NCI-H460 (cell line): ENCODE measurements at places on chromosomes 12 and 14. TPM values are rescaled to one million over a fixed set of nuclear protein-coding genes. Genes with fewer than 3 reads are reported as not detected.
A peak's percentile ranks its signal among the peaks of the same experiment; 100 is the strongest.

Gene MYF5
- not detected in 2 replicates for total RNA-seq

DNA sequence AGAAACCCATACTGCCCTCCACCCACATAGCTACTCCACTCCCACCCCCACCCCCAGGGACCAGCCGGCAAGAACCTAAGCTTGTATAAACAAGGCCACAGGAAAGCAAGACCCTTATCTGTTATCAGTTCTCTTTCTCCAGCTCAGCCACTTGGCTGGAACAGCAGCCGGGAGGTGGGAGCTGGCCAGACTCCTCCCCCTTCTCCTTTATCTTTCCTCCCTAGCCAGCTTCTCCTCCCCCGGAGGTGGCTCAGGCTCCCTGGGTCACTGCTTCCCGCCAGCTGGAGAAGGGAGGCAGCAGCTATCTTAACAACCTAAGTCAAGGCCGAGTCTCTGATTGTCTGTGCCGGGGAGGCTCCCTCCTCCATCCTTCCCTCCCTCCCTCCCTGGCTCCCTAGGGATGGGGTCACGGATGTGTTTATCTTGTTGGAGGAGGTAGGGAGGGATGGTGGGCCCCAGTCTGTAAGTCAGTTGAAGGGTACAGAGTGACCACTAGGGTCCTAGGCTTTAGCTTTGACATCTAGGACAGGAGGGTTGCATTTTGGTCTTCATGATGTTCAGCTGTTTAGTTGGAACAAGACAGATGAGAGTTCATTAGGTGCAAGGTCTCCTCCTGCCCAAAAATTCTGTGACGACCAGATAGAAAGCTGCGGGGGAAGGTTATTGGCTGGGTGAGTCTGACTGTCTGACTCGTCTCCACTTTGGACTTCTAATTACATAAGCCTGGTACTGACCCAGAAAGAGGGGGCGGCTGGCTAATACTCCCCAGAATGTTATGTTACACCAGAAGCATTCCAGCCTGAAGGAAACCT lies 29.7 kb downstream of the ZFP36L1 start:
- no peak for DNase-seq

DNA sequence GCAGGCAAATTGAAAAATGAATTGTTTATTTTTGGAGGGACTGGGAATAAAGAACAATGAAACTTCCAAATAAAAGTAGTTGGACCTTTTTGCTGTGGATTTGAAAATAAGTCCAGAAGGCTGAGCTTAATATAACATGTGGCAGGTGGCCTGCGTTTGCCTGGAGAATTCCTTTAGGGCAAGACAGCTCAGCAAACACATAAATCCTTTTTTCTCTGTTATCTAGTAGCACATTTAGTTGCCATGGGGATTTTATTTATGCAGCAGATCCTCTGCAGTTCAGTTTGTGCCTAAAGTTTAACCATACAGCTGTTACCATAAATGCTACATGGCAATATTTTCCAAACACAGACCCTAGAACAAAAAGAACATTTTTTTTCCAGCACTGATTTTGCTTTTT lies 180.0 kb downstream of the NPAS3 start:
- DNase-seq = no peak

Gene DDN
- total RNA-seq = 0.40 and 0.50 TPM in 2 replicates

GRCh38 chr12:72272731-72273498 lies 745 bp downstream of the TRHDE start:
- DNase-seq = no peak

Gene B4GALNT1
- total RNA-seq = 43.1 and 46.4 TPM in 2 replicates

Gene AHSA1
- 119 and 120 TPM in 2 replicates for total RNA-seq

- peak; percentile 71 for DNase-seq
Measured at GRCh38 chr14:60723907-60724618, at the start of gene SIX4. TSS of gene SIX4 (minus strand) at chr14:60724351. CDS start at chr14:60724074, 277 bp downstream.

Gene MYO1H
- total RNA-seq = not detected in 2 replicates

GRCh38 chr12:76270657-76271358 lies 77.4 kb downstream of the BBS10 start:
- DNase-seq = no peak

DNA sequence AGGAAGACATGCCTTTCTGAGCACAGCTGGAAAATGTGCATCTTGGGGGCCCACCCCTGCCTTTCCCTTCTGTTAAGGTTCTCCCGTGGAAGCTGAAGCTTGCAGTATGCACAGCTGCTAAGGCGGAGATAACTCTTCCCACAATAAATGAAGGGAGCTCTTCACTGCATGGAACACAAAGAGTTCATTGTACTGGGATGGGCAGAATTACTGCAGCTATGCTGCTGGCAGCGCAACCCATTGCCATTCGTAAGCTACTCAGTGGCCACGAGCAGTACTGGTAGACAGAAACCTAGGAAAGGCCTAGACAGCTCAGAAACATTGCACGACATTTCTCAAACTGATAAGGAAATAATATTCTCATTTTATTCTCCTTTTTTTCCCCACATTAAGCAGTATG lies 310.2 kb downstream of the MDGA2 start:
- no peak for DNase-seq

- no peak for DNase-seq
Measured at GRCh38 chr14:48665077-48665784, 920.9 kb downstream of the RPS29 start.

- no peak for DNase-seq
Measured at GRCh38 chr12:110733089-110733715, 9.5 kb downstream of the PPP1CC start.

GRCh38 chr12:131599190-131600159 lies 111.4 kb upstream of the SFSWAP start:
- DNase-seq = no peak

DNA sequence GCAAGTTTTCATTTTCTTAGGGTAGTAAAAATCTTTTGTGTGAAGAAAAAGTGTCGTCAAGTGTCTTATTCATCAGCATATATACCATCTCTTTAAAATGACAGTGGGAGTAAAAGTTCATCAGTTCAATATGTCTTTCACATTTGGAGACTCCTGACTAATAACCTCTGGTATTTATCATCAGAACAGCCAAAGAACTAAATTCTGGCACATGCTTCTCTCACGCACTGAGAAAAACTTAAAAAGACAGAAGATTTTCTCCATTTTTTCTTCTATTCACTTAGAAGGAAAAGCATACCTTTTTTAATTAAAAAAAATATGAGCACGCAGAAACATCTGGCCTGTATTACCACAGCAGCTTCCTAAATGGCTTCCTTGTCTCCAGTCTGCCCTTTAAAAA lies 265.7 kb downstream of the AKAP6 start:
- DNase-seq = no peak

Gene SLC6A13
- total RNA-seq = 0.17 and 0.32 TPM in 2 replicates

- DNase-seq = peak; percentile 57
Measured at GRCh38 chr14:91177073-91178034, 63.5 kb downstream of the DGLUCY start.

DNA sequence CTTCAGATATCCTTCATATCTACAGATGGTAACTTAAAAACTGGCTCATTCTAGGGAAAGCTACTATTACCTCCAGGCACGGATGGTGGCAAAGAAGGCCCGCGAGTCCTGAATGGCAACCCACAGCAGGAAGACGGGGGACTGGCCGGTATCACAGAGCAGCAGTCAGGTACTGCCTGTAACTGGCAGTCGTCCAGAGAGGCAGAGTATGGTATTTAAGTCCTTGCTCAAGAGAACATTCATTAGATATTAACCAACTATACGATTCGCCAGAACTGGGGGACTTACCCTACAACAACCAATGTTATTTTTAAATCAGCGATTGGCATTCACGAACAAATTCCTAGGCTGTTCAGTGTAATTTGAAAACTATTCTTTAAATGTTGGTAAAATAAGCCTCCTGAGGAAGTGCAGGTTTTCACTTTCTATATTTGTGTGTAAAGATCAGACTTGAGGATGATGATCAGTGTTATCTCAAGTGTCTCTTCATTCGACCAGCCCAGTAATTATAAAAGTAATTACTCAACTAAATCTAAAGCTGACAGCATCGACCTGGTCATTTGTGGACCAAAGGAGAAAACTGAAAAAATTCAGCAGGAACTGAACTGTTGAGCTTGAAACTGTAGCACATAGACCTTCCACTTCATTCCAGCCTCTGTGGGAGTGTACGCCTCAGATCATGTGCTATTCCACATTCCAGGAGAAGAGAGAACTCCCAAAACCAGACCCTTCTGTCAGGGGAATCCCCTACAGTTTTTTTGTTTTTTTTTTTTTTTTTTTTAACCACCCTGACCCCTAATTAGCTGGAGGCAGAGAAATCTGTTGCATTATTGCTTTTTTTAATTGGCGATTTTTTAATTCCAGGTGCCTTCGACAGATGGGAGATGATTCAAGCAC lies 75.6 kb downstream of the ESR2 start:
- no peak for DNase-seq

DNA sequence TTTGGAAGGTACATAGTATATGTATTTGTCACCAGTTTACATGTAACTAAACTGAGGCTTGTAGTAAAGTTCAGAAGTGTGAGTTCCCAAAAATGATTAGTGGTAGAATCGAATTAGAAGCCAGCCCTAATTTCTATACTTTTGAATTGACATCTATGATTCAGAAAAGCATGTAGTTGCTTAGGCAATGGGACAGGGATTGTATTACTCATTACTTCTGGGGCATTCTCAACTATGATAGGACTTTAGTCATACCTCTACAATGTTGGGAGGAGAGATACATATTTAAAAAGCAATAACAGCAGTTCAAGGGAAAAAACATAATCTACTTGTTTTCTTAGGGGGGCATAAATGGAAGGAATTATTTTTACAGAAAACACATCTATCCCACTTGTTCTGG lies 277.9 kb upstream of the E2F7 start:
- DNase-seq = no peak

Gene LRRK2
- total RNA-seq = 1.2 and 1.8 TPM in 2 replicates

Gene GLT8D2
- total RNA-seq = 0.26 and 0.59 TPM in 2 replicates

GRCh38 chr12:32505067-32505945 lies 105.9 kb downstream of the FGD4 start:
- no peak for DNase-seq

Gene NR4A1
- total RNA-seq = 92.3 and 94.6 TPM in 2 replicates

Gene DENR
- total RNA-seq = 66.0 and 77.5 TPM in 2 replicates

Gene GRIN2B
- total RNA-seq = not detected in 2 replicates

Gene KIF21A
- total RNA-seq = 83.2 and 102 TPM in 2 replicates

- no peak for DNase-seq
Measured at GRCh38 chr14:23421594-23421993, 13.5 kb upstream of the MYH6 start.

Gene LRP1-AS
- not detected in 2 replicates for total RNA-seq

GRCh38 chr12:128055567-128055966 lies 211.4 kb upstream of the TMEM132C start:
- DNase-seq = no peak

Gene NANOG
- not detected in 2 replicates for total RNA-seq

DNA sequence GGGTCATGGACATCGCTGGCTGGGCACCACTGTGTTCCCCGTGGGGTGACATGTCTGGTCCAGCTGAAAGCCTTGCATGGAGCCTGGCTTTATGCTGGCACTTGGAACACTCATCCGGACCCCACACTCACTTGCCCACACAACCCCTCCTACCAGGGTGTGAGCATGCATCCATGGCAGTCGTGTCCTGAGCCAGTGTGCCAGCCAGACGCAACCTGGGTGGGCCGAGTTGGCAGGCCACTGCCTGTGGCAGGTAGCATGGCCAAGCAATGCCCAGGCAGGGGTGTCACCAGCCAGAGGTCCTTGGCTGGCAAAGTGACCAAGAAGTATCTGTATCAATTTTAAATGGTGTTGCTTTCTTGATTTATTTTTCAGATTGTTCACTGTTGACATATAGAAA lies 141.7 kb downstream of the CCDC59 start:
- no peak for DNase-seq

- DNase-seq = no peak
Measured at GRCh38 chr14:86596024-86596423, 1066.1 kb downstream of the FLRT2 start.

- DNase-seq = no peak
Measured at GRCh38 chr12:4450551-4451112, 5.0 kb upstream of the FGF6 start.

GRCh38 chr14:55707365-55707804 lies 127.4 kb downstream of the KTN1 start:
- DNase-seq = peak; percentile 49

- no peak for DNase-seq
Measured at GRCh38 chr12:53738406-53739213, 11.4 kb upstream of the CALCOCO1 start.

GRCh38 chr14:59739794-59740193 lies 130.8 kb downstream of the RTN1 start:
- DNase-seq = no peak

Gene HELB
- 8.0 and 8.1 TPM in 2 replicates for total RNA-seq

Gene REP15
- 0.23 and 0.30 TPM in 2 replicates for total RNA-seq

Gene KRT78
- total RNA-seq = not detected in 2 replicates

- DNase-seq = no peak
Measured at GRCh38 chr12:96196781-96197180, 2.6 kb downstream of the ELK3 start.

Gene RTL1
- total RNA-seq = not detected in 2 replicates

Gene PCNX1
- total RNA-seq = 25.7 and 32.6 TPM in 2 replicates

- no peak for DNase-seq
Measured at GRCh38 chr14:65927931-65928356, 515.4 kb downstream of the FUT8 start.
